Calu3 (cell line): ENCODE measurements at places on chromosomes 7 and 10. TPM values are rescaled to one million over a fixed set of nuclear protein-coding genes. Genes with fewer than 3 reads are reported as not detected.

The AKR1C8 gene
- not detected in 2 replicates for total RNA-seq

The TLX1 gene
- total RNA-seq, result not detected in 2 replicates

The TRIP6 gene
- total RNA-seq, result 50.0 and 63.5 TPM in 2 replicates

The WBP1L gene
- total RNA-seq, result 19.9 and 26.0 TPM in 2 replicates

The TBXAS1 gene
- total RNA-seq, result 31.2 and 33.0 TPM in 2 replicates

The ANXA8 gene
- total RNA-seq, result 0.69 and 1.1 TPM in 2 replicates

The COL1A2 gene
- not detected in 2 replicates for total RNA-seq

The BMPR1A gene
- total RNA-seq, result 15.7 and 21.4 TPM in 2 replicates

The SLC37A3 gene
- 62.5 and 65.2 TPM in 2 replicates for total RNA-seq

The CADPS2 gene
- total RNA-seq, result 14.1 and 16.4 TPM in 2 replicates

DNA sequence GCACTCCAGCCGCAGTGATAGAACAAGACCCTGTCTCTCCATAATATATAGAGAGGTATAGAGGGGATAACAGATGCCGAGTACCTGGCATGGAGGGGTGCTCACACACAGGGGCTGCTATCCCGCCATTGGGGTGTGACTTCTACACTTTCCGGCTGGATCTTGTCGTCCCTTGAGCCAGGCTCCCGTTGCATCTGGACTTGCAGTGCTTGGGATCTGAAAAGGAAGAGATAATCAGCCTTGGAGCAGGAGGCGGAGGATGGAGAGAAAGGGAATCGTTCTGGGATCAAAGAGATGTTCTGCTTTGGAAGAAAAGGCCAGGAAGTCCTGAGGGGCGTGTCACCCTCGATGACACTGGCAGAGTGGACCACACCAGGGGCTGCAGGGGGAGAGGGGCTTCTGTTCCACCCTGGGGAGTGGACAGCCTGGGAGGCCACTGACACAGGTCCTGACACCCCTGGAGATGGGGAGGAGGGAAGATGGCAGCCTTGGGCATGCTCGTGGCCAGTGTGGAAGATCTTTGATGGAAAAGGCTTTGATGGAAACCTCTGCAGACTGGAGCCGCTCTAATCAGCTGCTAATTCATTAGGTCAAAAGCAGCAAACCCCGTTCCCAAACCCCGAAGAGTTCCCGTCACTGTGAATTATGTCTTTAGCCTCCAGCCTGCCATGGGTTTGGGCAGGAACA lies 85.1 kb downstream of the CARD11 start:
- no peak for DNase-seq

GRCh38 chr10:71763352-71764127 lies 9.8 kb downstream of the VSIR start:
- DNase-seq, result no peak

- no peak for DNase-seq
Observed at GRCh38 chr7:6680146-6680545, 26.6 kb downstream of the ZNF12 start.

- no peak for DNase-seq
Observed at GRCh38 chr7:88117325-88117724, 102.5 kb downstream of the SRI start.

DNA sequence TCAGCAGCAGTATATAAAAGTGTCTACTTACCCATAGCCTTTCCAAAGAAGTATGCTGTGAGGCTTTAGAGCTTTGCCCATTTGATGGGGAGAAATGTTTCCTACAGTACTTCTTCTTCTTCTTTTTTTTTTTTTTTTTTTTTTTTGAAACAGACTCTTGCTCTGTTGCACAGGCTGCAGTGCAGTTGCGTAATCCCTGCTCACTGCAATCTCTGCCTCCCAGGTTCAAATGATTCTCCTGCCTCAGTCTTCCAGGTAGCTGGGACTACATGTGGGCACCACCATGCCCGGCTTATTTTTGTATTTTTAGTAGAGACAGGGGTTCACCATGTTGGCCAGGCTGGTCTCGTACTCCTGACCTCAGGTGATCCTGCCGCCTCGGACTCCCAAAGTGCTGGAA lies 101.7 kb upstream of the TMEM26 start:
- no peak for DNase-seq

GRCh38 chr10:132592790-132593383 lies 55.3 kb downstream of the INPP5A start:
- DNase-seq, result no peak

GRCh38 chr7:154858836-154859537 lies 143.9 kb downstream of the PAXIP1 start:
- no peak for DNase-seq

GRCh38 chr10:23100331-23101030 lies 5.1 kb downstream of the MSRB2 start:
- no peak for DNase-seq

DNA sequence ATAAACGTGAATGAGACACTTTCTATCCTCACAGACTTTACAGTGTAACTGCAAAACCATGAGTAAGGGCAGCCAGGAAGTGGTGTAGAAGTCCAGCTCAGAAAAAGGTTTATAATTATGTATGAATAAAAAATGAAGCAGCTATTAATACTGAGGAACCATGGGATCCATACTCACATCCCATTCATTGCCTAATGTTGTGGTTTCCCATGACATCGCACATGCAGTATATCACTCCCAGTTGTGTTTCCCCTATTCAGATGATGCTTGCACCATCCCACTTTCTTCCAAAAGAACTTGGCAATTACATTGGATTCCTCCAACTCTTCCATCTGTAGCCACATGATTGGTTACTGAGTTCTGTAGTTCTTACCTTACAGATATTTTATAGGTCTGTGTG lies 74.5 kb upstream of the SEMA3D start:
- DNase-seq, result no peak

- no peak for DNase-seq
Observed at GRCh38 chr7:137940218-137940617, 61.7 kb downstream of the CREB3L2 start.

- DNase-seq, result no peak
Observed at GRCh38 chr7:122544463-122544862, 154.5 kb downstream of the RNF133 start.

DNA sequence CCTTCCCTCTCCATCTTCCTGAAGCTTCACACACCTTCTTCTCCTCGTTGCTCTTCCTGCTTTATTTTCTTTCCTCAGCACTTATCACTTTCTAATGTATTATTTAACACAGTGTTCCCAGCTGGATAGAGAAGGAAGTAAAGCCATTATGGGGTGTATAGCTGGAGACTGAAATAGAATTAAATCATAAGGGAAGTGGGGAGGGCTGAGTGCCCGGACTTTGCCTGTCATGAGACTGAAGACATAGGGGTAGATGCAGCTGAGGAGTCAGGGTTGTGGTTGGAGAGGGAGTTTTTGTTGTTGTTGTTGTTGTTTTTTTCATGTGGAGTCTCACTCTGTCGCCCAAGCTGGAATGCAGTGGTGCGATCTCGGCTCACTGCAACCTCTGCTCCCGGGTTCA lies 65.3 kb downstream of the GALNT11 start:
- no peak for DNase-seq

- no peak for DNase-seq
Observed at GRCh38 chr7:119996634-119997033, 276.3 kb upstream of the KCND2 start.

DNA sequence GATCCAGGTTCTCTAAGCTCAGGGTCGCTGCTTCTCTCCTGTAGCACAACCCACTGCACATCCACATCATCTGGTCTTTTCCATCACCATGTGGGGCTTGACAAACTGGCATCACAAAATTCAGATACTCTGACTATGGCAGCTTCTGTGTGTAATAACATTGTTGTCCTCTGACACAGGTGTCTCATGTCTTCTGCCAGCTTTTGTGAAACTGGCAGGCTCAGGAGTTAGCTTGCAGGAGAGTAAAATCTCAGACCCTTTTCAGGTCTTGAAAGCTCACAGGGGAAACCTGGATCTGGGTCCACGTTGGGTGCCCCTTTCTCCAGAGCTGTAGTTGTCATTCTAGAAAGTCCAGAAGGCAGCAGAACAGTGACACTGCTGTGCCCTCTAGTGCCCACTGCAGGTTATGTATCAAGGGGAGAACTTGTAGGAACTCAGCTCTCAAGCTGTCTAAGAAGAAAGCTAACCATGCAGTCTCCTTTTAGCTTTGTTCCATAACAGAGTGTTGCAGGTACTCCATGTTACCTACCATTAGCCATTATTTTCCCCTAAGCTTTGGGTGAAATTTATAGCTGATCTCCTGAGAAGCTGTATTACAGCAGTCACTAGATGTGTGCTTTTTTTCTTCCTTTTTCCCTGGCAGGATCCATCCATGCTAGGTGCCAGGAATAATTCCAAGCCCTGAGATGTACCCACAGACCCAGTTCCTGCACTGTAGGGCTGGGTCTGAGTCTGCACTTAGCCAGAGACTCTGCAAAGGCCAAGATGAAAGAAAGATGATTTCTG lies 102.7 kb downstream of the ZNF248 start:
- no peak for DNase-seq

GRCh38 chr7:70574970-70575799 lies 556.8 kb upstream of the GALNT17 start:
- no peak for DNase-seq

DNA sequence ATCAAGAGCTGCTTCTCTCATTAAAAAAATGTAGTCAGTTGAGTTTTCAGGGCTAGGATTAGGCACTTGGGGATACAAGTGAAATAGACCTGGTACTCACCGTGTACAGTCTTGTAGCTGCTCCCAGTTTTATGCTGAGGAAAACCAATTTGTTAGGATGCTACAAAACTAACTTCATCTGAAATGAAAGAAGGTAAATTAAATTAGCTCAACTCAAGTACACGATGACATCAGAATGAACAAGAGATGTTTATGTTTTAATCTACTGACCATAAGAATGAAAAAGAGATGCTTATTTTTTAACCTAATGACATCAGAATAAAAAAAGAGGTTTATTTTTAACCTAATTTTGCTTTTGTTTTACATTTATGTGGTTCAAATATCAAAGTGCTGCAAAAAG lies 73.7 kb downstream of the AP3M1 start:
- no peak for DNase-seq

DNA sequence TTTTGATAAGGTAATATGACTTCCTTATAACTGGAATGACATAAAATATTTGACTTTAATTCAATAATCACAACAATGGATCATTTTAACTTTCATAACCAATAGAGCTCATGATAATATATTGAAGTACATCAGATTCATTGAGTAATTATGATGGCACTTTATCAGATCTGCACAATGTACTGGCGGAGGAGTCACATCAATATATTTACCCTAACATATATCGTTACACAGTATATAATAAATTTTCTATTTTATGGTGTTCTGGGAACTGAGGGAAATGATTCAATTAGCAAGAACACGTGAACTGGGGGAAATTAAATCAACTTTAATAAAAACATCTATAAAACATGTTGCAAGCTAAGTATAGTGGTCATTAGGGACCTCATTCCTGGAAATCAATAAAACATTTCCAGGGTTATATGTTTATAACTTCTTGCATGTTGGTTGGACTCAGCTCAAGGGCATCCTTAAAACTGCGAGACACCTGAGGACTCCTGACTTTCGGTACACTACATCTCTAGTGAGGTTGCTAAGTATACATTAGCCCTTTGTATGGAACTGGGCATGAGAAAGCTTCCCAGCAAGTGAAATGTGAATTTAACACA lies 254.0 kb downstream of the KCND2 start:
- DNase-seq, result no peak
